NK-92 treated with Interleukin-12 subunit alpha and Interleukin-12 subunit beta, amount 100 ng/mL, for 24 hours (cell line): ENCODE measurements at places on chromosomes 7 and 10.
A peak's percentile ranks its signal among the peaks of the same experiment; 100 is the strongest.

DNA sequence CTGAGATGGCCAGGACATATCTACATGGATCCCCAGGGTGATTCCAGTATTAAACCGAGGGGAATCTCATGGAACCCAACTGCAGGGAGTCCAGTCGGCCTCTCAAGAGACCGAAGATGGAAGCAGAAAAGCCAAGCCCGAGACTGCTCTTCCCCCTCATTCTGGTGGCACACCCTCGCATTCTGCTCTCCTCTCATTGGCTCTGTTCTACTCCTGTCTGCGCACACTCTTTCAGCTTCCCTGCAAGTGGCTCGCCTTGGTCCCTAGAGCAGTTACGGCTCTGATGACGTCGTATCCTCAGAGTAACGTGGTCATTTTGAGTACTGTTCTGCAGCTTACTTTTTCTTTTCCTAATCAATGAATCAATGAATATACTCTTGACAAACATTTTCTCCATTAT, 72.6 kb upstream of the RHEB start:
- DNase-seq: no peak

- DNase-seq: no peak
Measured at GRCh38 chr10:131689954-131690757, 210.7 kb upstream of the PPP2R2D start.

GRCh38 chr7:155412416-155413253, 45.3 kb upstream of the EN2 start:
- DNase-seq: no peak

GRCh38 chr10:119079599-119080520, 757 bp downstream of the EIF3A start:
- DNase-seq: peak; percentile 53

- DNase-seq: no peak
Measured at GRCh38 chr10:119005362-119006043, 24.0 kb upstream of the NANOS1 start.

GRCh38 chr10:123967626-123968243, 76.1 kb upstream of the CPXM2 start:
- DNase-seq: peak; percentile 20
